ENCODE measurements at places on chromosomes 11 and 22.

DNA sequence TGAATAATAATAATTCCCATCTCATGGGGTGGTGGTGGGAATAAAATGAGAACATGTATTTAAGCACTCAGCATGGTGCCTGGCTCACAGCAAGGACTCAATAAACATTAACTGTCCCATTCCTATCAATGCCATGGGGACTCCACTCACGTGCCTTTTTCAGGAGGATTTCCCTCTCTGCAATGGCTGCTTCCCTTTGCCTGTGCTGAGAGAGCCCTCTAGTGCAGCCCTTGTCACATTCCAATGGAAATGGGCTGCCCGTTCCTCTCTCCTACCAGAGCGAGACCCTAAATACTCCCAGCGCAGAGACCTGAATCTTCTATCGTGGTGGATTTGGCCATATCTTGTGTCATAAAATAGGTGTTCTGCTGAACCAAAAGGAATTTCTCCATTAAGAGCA is 621.5 kb upstream of the B3GAT1 start:
- no peak for DNase-seq

DNA sequence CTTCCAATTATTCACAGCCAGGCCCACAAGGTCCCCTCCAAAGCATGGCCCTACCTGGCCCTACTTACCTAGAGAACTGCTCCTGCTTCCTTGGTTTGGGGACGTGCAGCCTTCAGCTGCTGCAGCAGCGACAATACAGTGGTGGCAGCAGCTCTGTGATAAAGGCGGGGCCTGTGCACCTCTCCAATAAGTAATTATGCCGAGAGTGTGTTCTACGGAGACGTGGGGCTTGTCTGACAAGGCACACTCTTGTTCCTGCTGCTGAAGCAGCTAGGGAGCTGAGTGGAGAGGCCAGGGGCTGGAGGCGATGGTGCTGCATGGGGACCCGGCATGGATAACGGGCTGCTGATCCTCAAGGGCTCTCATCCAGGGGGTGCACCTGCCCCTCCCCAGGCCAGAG is 98.0 kb upstream of the THY1 start:
- DNase-seq = no peak

DNA sequence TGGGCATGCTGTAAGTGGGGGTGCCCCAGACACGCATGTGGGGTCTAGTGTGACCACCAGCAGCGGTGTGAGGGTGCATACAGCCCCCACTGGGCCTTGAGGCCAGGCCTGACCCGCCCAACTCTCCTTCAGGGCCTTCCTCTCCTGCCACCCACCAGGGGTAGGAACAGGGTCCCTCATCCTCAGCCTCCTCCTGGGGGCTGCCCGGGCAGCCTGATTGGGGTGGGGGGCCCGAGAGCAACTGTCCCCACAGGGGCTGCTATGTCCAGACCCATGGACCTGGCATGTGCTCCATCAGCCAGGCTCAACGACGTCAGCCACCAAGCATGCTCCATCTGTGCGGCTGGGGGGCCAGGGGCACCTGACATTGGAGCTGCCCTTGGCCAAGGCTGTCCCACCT is 27.2 kb downstream of the RTN4R start:
- no peak for DNase-seq

- no peak for DNase-seq
Measured at GRCh38 chr11:113386866-113387265, 713 bp upstream of the ANKK1 start.

- no peak for DNase-seq
Measured at GRCh38 chr22:49332691-49333090, 495.0 kb downstream of the BRD1 start.

- DNase-seq = no peak
Measured at GRCh38 chr11:123425367-123425766, 4.7 kb upstream of the GRAMD1B start.

- DNase-seq = no peak
Measured at GRCh38 chr11:13220148-13220547, 57.4 kb upstream of the BMAL1 start.

GRCh38 chr11:95412074-95412473 is 181.1 kb upstream of the SESN3 start:
- DNase-seq = no peak

- no peak for DNase-seq
Measured at GRCh38 chr11:62124186-62125113, 639 bp downstream of the INCENP start.

- no peak for DNase-seq
Measured at GRCh38 chr11:34239465-34240149, 118.2 kb downstream of the ABTB2 start.
